ENCODE measurements at places on chromosomes 1 and 21. TPM values are rescaled to one million over a fixed set of nuclear protein-coding genes. Genes with fewer than 3 reads are reported as not detected.

- no peak for DNase-seq
These were observed 79.4 kb downstream of the GON4L start for GRCh38 chr1:155777582-155777981.

DNA sequence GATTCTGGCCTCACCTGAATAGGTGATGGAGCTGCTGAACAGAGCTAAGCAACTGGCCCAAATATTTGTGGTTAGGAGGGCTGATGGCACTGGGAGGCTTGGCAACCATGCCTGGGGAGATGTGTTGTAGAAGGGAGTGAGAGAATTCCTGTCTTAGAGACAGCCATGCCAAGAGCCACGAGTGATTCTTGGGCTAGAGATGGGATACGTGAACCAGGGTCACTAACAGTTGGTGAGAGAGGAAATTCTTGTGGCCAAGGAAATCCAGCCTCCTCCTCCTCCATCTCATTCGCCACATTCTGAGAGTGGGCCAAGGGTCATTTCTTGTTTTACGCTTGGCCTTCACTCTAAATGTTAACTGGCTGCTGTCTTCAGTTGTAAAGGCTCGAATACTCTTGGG is 46.3 kb downstream of the NGF start:
- no peak for DNase-seq

GRCh38 chr1:212701910-212702309 is 2.3 kb upstream of the BATF3 start:
- no peak for DNase-seq

DNA sequence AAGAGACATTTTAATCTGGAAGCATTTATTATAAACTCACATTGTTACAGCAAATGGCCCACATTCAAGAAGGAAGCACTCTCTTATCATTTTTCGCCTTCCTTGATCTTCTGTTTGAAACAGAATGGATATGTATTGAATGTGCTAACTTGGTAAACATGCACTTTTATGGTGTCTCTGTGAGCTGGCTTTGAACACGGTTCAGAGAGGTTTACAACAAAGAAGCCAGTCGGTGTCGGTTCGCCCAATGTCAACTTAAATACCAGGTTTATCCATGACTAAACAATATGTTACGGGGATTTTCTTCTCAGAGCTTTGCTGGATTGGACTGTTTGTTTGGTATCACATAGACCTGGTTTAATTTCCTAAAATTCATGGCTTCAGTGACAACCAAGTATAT is 226.4 kb downstream of the TGFB2 start:
- DNase-seq: no peak

DNA sequence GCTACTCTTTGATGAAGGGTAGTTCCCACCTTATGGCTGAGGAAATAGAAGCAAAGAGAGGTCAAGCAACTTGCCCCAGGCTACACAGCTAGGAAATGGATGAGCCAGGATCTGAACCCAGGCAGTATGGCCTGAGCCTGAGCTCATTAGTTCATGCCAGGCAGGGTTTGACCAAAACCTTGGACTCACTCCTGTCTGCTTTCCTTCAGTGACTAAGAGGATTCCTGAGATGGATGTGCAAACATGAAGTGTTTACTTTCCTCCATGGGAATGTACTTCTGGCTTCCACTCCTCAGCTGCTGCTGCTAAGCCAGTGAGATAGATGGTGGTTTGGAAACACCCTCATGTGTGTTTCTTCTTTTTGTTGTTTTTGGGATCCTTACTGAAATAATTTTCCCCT is 35.1 kb upstream of the ERRFI1 start:
- peak; percentile 87 for DNase-seq

CRABP2 gene
- 12.8 TPM for polyA plus RNA-seq

OR6K3 gene
- not detected for polyA plus RNA-seq
